ENCODE measurements at places on chromosomes 7 and 10.
A peak's percentile ranks its signal among the peaks of the same experiment; 100 is the strongest.

DNA sequence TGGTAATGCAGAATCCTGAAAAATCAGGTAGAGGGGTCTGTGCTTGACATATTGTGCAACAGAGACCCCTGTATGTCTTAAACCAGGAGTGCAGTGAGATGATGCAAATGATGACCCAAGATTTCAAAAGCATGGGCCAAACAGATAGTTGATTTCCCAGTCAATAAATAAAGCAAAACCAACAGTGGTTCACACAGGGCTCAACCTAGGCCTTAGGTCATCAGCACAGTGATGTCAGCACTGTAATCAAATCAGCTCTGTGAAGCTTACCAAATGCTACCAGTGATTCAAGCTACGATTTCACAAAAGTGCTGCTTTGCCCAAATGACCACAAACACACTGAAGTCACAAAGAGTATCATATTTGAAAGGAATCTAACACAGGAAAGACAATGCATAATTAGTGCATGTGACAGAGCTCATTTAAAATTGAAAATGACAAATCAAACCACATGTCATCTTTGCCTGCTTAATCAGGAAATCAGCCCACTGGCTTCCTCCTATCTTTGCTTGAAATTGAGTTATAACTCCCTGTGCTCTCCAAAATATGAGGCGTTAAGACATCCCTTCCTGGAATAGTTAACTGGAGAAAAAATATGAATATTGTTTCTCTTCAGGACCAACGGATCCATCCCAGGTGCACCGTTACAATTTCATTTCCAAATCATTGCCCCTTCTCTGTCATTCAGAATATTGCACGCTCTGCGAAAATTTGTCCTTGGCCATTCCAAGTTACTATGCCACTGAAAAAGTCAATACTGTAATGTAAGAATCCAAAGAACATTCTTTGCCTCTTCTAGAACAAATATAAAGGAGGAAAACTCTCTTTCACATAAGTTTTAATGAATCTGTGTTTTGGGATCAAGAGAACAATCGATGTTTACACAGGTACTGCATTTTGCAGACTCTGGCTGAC lies 41.9 kb upstream of the ASL start:
- no peak for DNase-seq

DNA sequence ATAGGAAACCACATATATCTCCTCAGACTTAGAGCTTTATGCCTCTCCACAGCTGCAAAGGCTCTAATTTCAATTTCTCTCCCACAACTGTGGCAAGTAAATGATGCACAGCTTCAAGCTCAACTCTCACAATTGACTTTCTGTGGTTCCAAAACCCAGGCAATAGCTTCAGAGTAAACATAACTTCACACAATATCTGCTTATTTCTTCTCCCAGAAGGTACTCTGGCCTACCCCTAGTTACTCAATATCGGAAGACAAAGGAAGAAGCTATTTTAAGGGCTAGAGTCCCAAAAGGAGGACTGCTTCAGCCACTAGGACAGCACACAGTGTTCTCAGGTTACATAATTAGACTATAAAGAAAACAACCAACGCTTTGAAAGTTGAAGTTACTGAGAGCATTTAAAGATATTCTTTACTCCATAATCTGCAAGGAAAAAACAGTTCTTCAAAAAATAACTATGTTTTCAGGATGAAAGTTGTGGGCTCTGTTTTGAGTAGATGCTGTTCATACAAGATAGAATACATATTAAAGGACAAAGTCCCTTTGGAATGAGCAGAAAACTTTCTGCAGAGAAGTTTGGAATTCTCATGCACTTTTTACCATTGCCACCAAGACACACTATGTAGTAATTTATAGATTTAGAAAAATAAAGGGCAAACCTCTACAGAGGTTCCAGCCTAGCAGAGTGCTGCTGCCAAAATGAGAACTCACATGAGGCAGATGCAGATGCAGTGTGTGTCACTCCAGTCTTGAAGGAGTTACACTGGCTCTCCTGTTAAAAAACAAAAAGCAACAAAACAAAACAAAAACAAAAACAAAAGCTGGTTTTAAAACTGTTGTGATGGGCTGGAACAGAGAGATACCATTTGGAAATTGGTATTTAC lies 81.8 kb downstream of the NT5C2 start:
- DNase-seq: peak; percentile 82

DNA sequence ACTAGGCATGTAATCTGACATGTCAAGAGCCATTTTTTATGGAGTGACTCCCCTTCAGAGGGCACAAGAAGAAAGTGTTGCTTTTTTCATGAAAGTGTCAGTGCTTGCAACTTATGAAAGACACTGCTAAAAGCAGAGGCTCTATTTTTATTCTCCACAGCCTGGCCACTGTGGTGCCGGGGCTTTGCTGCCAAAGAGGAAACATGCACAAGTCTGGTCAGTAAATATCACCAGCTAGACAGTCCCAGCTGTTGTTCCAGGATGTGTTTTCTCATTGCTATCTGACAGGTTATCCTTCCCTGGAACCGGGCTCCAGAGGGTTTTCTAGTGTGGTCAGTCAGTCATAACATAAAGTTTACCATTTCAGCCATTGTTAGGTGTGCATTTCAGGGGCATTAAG lies 180.7 kb upstream of the PITRM1 start:
- DNase-seq: no peak

DNA sequence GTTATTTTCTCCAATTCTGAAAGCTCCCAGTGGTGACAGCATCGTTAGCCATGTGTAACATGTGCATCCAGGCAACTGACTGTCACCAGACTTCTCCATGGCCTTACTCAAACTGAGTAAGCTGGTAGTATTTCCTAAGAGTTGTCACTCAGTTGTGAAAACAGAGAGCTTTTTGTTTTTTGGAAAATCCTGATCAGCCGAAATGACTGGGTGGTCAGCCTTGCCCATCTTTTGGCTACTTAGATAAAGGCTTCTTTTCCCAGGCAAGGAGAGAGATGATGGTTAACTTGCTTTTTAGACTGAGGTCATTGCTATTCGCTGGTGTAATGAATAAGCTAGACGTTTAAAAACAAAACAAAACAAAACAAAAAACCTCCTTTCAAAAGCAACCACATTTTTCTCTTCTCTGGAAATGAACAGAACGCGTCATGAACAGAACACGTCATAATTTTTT lies 159.5 kb upstream of the KLF14 start:
- DNase-seq: peak; percentile 68

DNA sequence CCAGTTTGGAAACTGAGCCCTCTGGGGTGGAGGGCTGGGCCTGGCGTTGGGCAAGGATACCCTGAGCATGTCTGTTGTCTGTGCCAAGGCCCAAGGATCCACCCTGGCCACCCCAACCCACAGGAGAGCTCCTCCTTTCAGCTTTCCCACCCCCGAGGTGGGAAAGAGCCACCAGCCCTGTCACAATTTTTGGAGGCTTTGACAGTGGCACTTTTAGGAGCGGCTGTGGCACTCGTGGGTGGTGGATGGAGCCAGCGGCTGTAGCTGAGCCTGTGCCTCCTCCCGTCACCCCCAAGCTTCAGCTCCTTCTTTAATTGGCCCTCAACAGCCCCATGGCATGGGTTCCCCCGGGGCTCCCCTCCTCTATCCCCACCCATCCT lies 18.2 kb upstream of the ZNF862 start:
- no peak for DNase-seq

GRCh38 chr7:105519353-105519752 lies 2.7 kb downstream of the PUS7 start:
- no peak for DNase-seq

GRCh38 chr10:32005050-32005449 lies 51.2 kb downstream of the KIF5B start:
- DNase-seq: peak; percentile 72

- DNase-seq: peak; percentile 77
Measured at GRCh38 chr10:62618576-62619412, 185.7 kb upstream of the ADO start.

DNA sequence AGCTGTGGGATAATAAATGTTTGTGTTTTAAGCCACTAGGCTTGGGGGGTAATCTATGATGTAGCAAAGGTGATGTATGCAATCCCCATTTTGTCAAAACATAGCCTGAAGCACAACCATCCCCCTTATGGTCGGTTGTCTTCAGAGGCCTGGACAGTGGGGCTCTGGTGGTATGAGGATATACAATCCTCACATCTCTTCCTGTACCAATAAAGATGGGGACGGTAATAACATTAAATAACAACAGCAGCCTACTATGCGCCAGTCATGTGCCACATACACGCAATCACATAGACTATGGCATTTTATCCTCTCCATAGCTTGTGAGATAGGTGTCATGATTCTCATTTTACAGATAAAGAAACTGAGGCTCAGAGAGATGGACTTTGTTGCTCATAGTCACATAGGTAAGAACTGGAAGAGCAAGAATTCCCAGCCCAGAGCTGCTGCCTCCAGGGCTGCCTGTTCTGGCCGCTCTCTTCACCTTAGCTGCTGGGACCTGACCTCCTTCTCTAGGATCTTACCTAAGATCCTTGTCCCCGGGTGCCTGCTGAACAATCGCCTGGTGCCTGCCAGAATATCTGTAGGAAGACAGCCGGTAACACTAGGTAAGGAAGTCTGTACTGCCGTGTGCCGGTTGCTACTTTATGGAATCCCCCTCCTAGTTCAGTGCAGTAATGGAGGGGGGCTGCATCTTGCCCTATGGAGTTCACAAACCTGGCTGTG lies 108.6 kb downstream of the ARHGAP22 start:
- no peak for DNase-seq

DNA sequence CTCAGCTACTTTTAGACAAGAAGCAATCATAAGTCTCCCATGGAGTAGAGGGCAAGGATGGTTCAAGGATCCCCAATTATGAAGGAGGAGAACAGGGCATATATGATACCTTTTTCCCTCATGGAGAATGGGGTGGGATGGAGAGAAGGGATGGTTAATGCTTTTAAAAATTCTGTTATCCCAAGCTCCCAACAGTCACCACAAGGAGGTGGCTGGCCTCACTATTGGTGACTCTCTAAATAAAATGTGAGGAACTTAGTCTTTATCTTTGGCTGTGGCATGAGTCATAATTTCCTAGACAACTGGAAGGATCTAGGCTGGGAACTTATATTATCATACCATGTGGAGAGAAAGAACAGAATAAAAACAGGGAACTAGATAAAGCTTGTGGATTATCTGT lies 297.0 kb downstream of the PHTF2 start:
- peak; percentile 48 for DNase-seq

DNA sequence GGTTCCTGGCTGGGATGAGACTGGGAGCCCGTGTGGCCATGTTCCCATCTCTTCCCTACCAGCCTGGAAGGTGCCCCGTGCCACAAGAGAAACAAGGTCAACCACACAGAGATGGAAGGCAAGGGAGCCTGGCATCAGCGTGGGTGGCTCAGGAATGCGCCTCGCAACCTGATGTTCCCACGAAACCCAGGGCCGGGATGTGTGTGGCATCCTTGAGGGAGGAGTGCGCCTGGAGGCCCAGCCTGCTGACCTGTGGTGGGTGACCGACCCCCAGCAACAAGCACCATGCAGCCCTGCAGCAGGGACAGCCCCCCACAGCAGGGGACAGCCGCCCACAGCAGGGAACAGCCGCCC lies 267.2 kb downstream of the ELFN1 start:
- no peak for DNase-seq
